ENCODE measurements at places on chromosomes 13 and 19.

- DNase-seq = no peak
These were observed 3.3 kb downstream of the OR10H1 start for GRCh38 chr19:15812060-15812722.

- DNase-seq = no peak
These were observed 5.6 kb upstream of the PKN1 start for GRCh38 chr19:14427461-14427860.

DNA sequence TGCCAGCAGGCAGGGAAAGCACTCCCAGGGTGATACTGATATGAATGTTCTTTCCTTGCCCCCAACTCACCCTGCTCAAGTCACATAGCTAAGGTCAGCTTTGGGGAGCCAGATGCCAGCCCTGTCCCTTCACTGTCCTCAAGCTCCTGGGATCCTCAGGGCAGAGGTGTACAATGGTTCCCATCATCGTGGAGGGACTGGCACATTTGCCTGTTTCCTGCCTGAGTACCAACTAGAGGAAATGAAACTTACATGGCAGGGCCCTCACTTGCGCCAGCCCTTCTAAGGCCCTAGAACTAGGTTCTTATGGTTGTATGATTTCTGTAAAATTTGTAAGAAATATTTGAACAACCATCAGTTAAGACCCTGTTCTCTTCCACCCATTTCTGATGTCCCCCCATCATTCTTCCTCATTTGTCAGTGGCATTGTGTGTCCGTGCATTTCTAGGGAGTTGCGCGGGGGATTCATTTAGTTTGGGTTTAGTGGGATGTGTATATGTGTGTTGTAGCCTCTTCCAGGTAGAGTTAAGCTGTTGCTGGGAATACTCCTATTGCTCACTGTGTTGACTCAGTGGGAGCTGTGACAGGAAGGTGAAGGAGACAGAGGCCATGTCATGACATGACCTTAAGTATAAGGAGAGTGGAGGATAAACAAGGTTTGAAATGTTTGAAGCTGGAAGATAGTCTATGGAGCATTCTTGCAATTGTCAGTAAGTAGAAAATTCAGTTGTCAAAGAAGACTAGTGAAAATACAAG lies 41.3 kb upstream of the RCBTB2 start:
- no peak for DNase-seq

GRCh38 chr13:73065036-73065435 lies 6.2 kb downstream of the KLF5 start:
- DNase-seq = no peak

DNA sequence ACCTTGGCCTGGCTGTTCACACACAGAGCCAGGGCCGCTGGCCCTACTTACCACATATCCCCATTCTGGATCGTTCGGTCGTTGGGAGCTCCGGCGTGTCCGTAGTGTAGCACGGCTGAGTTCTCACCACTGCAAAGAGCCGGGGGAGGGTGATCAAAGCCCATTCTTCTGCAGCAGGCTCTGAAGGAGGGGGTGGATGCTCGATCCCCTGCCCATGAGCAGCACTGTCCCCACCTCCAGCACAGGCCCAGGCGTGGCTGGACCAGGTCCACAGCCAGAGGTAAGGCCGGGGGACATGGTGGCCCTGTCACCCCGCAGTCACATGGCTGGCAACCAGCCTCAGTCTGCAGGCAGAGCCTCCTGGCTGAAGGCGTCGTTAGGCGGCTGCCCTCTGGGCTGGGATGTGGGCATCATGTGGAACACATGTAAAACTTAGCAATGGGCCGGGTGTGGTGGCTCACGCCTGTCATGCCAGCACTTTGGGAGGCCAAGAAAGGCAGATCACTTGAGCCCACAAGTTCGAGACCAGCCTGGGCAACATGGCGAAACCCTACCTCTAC lies 38.2 kb downstream of the CEBPG start:
- no peak for DNase-seq

GRCh38 chr19:50654882-50655281 lies 5.6 kb downstream of the C19orf81 start:
- no peak for DNase-seq

DNA sequence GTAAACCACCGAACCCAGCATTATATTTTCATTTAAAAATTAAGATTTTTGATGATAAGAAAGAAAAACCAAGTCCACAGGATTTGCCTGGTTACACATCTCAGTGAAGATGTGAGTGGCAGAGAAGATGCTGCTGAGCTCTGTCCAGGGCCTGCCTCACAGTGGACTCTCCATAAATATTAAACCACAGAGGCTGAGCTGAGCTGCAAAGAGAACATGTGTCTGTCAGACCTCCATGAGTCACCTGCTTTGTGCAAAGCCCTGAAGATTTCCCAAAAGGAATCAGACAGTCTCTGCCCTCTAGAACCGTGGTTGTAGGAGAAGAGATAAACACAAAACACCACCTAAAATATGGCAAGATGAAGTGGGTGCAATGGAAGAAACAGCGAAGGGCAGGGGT lies 127.2 kb upstream of the TSC22D1 start:
- no peak for DNase-seq

- DNase-seq = no peak
These were observed 184.2 kb downstream of the PTPRS start for GRCh38 chr19:5156231-5156986.

Measured in RWPE2 (cell line).